NCI-H526 treated with DMSO at 0.1 percent for 48 hours (cell line): ENCODE measurements at places on chromosomes 11 and 22.

- DNase-seq, result no peak
Observed at GRCh38 chr11:73164803-73165540, 22.9 kb upstream of the FCHSD2 start.

DNA sequence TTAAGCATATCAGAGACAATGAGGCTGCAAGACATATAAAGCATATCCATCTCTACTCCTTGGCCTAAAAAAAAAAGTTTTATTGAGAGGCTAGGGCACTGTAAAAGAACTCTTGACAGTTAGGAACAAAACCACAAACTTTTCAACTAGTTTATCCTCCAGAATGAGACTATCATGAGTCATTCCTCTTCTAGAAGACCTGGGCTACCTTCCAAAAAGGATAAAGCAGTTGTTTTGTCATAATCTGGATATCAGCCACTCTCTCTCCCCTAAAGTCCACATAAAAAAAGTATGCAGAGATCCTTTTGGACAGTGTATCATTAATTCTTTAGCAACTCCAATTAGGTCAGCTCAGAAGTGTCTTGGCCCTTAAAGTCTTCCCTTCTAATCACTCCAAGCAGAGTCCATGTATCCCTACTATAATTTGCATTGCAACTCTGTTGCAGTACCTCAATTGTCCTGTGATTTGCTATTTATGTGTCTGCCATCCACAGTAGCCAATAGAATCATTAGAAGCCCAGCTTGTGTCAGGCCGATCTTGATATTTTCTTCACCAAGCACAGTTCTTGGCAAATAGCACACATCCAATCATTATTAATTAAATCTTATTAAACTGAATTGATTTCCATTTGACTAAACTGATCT, 10.4 kb downstream of the OR51T1 start:
- DNase-seq, result no peak

DNA sequence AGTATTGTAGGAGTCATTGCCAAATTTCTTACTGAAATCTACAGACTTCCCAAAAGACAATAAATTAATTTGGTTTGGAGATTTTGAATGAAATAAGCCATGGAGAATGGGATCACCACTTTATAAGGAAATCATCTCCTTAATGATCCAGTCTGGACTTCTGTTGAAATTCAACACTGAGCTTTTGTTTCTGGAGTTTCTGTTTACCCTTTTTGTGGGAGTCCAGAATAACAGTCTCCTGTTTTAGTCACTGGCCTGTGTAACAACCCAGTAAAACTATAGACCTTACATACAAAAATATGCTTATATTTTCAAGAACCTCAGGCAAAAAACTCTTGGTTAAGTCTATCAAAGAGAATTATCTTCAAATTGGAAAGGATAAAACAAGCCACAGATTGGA, 321.7 kb upstream of the PLET1 start:
- no peak for DNase-seq

DNA sequence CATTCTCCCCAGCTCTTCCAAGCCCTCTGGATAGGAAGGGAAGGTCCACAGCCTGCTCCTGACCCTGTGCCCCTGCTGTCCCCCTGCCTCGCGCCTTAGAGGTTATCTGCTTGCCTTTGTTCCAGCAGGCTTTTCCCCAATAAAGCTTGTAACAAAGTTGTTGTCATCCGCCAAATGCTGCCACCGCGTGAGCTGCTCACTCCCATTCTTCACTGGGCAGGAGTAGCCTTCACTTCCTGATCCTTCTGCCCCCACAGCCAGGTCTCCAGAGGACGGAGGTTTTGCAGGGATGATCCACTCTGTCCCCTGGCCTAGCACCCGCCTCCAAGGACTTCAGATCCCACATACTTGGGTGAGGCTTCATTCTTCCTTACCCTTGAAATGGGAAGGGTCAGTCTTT, 94.0 kb upstream of the RASSF10 start:
- DNase-seq, result no peak

GRCh38 chr22:36884349-36885158, 23.7 kb downstream of the NCF4 start:
- no peak for DNase-seq
